Cardiac ventricle fibroblast (primary cell): ENCODE measurements at places on chromosomes 1 and 21. TPM values are rescaled to one million over a fixed set of nuclear protein-coding genes. Genes with fewer than 3 reads are reported as not detected.

The GREM2 gene
- total RNA-seq = not detected in 2 replicates

The ELAPOR1 gene
- total RNA-seq = 0.06 and 0.10 TPM in 2 replicates

The OR14K1 gene
- total RNA-seq = not detected in 2 replicates

The ZCCHC17 gene
- 24.4 and 25.3 TPM in 2 replicates for total RNA-seq

The MSH4 gene
- total RNA-seq = 0.12 TPM in 1 of 2 replicates, not detected in the other

The TGFB2 gene
- total RNA-seq = 2.1 and 6.9 TPM in 2 replicates

The CACNA1S gene
- total RNA-seq = not detected in 2 replicates

The CFAP107 gene
- not detected in 2 replicates for total RNA-seq

The WNT3A gene
- not detected in 2 replicates for total RNA-seq

The SPRR2B gene
- not detected in 2 replicates for total RNA-seq

The KCNJ10 gene
- not detected in 2 replicates for total RNA-seq

The OR2G2 gene
- not detected in 2 replicates for total RNA-seq

The C1orf87 gene
- not detected in 2 replicates for total RNA-seq

The PADI1 gene
- total RNA-seq = not detected in 2 replicates

The S100A3 gene
- 3.3 and 11.2 TPM in 2 replicates for total RNA-seq

The ERICH3 gene
- total RNA-seq = not detected in 2 replicates

The UBE4B gene
- total RNA-seq = 45.3 and 48.7 TPM in 2 replicates

The DMRTA2 gene
- not detected in 2 replicates for total RNA-seq

The PRDM16 gene
- total RNA-seq = 2.2 and 4.2 TPM in 2 replicates
